ENCODE measurements at places on chromosomes 2 and 18.

DNA sequence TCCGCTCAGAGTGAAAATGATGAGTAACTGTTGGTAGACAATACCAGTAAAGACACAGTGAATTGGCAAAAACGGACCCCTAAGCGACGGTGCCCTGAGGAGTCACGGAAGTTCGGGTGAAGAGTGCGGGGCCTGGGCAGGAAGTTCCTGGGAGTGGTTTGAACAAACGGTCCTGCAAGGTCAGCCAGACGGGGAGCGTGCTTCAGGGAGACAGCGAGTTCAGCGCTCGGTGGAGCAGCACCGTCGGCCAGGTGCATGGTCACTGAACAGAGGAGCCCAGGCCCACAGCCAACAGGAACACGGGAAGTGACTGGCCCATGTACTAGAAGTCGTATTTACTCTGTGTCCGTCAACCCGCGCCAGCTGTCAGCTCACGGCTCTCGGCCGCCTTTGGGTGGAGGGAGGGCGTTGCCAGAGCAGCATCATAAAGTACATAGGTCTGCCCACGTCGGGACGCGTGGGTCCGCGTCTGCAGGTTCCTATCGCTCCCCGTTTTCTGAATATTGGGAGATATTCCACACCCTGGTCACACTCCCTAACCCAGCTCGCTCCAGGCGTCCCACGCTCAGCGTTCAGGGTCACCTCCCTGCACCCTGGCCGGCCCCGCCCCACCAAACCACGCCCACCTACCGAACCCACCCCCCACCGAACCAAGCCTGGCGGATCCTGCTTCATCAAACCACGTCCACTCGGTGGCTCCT lies 75.6 kb upstream of the UXS1 start:
- DNase-seq: peak; percentile 69

- no peak for DNase-seq
These were observed 414.6 kb upstream of the TRIB2 start for GRCh38 chr2:12302140-12302539.

DNA sequence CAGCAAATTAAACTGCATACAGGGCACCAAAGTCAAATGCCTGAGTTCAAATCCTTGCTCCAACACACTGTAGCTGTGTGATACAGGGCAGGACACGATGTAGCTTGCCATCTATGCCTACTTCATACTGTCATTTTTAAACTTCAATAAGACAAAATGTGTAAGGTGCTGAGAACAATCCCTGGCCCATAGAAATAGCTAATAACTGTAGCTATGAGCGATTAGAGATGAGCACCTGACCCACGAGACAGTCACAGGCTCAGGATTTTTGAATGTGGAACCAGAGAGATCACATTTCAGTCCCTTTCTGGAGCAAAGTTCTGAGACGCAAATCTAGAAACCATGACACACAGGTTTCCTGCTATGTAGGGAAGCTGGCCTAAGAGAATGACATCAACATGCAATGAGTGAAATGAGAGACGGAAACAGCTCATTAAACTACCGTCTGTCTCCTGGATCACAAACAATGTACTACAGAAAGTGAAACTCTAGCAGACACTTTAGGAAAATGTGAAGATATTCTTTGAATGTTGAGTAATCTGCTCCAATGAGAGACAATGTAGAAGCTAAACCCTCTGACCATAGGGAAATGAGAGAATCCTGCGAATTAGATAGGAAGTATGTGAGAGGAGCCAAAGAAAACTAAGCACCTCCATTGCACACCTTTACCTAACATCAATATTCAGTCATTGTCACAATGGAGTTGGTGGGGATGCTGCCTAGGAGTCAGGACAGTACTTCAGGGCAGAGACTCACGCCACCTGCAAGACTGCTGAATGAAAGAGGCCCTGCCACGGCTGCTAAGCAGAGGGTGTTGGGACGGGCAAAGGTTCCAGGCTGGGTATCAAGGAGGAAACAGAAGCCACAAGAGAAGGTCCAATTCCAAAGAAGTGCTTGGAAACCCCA lies 25.5 kb downstream of the B4GALT6 start:
- no peak for DNase-seq

GRCh38 chr18:49460976-49461601 lies 644 bp upstream of the DYM start:
- DNase-seq: no peak

GRCh38 chr2:241818229-241818942 lies 9.4 kb downstream of the NEU4 start:
- no peak for DNase-seq

- DNase-seq: no peak
These were observed 18.3 kb upstream of the ACVR2A start for GRCh38 chr2:147826278-147827087.

DNA sequence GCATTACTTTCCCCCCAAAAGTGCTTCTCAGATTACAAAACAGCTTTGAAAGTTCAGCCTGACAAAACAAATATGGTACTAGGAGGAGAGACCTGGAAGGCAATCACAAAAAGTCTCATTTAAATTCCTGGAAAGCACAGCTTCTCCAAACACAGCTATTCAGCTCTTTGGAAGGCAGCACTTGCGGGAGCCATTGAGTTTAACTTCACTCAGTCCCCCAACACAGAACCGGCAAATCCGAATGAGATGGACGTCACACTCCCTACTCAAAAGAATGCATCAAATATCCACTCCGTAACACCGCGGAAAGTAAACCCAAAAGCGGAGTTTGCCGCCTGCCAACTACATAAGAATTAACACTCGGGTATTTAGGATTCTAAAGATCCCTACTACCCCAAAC lies 638 bp downstream of the ST6GAL2 start:
- DNase-seq: no peak

DNA sequence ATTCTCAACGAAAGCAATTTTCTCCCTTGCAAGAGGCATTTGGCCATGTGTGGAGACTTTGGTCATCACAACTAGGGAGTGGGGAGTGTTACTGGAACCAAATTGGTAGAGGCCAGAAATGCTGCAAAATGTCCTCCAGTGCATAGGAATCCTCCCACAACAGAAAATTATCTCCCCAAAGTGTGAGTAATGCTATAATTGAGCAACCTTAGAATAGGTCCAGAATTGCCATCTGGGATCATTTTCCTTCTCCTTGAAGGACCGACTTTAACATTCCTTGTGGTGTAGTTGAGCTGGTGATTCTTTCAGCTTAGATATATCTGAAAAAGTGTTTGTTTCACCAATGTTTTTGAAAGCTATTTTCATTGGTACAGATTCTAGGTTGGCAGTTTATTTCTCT lies 111.2 kb upstream of the SMIM21 start:
- DNase-seq: no peak

GRCh38 chr18:13608791-13609532 lies 117.4 kb downstream of the FAM210A start:
- DNase-seq: peak; percentile 76

DNA sequence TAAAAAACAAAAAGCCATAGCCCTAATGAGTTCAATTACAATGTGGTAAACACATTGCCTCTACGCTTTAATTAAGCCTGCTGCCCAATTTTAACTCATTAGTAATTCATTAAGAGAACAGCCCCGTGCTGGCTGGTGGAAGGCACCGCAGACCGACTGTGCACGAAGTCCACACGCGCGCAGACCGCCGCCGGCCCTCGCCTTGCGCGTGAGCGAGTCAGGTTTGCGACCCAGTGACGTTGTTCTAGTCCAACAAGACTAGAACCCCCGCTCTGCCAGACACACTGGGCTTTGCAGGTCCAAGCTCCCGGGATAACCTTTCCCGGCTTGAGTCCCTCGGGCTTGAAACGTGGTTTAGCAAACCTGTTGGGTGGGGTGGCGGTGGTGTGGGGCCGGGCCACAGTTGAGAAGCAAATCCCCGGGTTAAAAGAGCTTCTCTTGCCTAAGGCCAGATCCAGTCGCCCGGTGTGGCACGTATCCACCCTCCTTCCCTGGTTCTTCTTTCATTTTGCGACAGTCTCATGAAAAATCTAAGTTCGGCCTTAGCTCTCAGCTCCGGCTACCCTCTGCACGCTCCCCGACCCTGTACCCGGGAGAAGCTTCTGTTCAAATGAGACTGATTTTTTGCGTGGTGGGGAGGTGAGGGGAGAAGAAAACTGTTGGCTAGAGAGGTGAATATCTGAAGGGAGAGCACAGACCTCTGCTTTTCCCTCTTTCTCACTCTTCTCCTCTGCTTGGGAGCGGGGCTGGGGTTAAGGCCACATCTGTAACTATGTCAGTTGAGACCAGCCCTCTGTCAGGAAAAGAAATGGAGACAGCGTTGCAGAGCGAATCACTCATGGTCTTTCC lies 11.1 kb upstream of the SKOR2 start:
- no peak for DNase-seq

DNA sequence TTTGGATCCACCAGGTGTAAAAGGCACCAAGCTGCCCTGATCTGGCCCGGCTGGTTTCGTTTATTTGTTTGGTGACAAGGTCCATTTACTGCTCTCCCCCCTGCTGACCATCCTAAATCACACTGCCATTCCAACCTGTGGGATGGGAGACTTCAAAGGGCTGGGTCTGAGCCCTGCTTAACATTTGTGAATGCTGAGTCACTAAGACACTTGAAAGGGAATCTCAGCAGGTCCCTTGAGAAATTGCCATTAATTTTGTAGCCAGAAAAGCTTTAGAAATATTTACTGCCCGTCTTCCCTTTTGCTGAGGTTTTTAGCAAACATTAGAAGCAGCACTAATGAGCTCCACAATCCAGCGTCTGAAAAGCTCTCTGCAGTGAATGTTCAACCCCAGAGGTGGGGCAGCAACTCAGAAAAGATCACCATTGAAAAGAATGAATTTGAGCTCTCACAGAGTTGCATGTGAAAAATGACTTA lies 133.8 kb downstream of the ARL4C start:
- no peak for DNase-seq

- DNase-seq: no peak
These were observed 29.4 kb downstream of the LIPG start for GRCh38 chr18:49591271-49591670.

All from activated effector memory CD4-positive, alpha-beta T cell treated with anti-CD3 and anti-CD28 coated beads, Interleukin-2, amount 50 U/mL, for 16 hours (primary cell).